Stomach (tissue), 19 donors: ENCODE measurements at places on chromosomes 12 and 14. TPM values are rescaled to one million over a fixed set of nuclear protein-coding genes. Genes with fewer than 3 reads are reported as not detected.

TDRD9 gene
- not detected for total RNA-seq

GRCh38 chr14:42013559-42013958 lies 406.9 kb downstream of the LRFN5 start:
- H3K27me3 ChIP-seq = no peaks in the 10 kb centered on the region
- H3K27ac ChIP-seq = no peak overlapping the region
- no peaks in the 10 kb centered on the region for H3K4me1 ChIP-seq
- DNase-seq = no peak

- H3K36me3 ChIP-seq = no peaks in the 10 kb centered on the region
- H3K27ac ChIP-seq = no peak overlapping the region
- H3K4me3 ChIP-seq = no peak overlapping the region
- DNase-seq = no peak
- peaks cover 17% of the 10 kb centered on the region for H3K4me1 ChIP-seq
Observed at GRCh38 chr12:106120519-106121105, 18.1 kb downstream of the NUAK1 start.

DNA sequence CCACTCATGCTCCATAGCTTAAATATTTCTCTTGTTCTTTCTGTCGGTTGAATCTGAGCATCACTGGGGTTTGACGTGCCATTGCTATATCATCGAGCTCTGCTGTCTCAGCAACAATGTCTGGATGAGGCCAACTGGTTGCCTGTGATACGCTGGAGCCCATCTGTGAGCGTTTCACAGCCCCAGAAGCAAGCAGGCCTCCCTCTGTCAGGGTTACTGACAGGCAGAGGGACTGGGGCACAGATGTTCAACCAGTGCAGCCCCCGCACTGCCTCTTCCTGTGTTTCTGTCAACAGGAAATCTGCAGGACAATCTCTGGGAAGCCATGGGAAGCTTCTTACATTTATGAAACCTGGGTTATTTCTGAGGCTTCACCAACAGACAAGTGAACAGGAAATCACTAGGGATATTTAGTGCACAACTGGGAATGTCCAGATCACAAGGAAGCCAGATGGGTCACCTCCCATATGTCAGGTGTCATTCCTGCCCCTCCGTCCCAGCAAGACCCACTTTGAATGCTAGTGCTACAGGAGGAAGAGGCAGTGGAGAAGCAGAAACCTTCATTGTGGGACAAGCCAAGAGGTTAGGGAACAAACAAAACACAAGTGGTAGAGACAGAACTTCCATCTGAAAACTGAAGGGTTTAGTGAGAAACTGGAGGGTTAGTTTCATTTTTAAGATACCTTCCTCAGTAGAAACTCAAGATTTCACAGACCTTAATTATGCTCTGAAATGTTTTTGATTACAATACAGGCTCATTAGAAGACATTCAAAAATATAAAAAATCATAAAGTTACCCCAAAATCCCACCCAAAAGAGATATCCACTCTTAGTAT lies 24.1 kb downstream of the DMAC2L start:
- no peak for DNase-seq
- H3K4me1 ChIP-seq = no peaks in the 10 kb centered on the region
- H3K27ac ChIP-seq = peak overlapping the region; percentile 20
- no peaks in the 10 kb centered on the region for H3K36me3 ChIP-seq

KCNC2 gene
- not detected for total RNA-seq

DNA sequence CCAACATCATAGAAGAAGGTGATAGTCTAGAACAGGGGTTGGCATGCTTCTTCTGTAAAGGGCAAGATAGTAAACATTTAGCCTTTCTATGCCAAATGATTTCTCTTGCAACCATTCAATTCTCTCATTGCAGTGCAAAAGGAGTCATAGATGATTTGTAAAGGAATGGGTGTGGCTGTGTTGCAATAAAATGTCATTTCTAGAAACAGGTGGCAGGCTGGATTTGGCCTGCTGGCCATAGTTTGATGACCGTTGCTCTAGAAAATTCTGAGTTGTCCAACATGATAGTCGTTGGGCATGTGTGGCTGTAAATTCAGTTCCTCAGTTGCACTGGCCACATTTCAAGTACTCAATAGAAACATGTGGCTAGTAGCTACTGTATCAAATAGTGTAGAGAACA lies 21.7 kb downstream of the SMCO2 start:
- no peaks in the 10 kb centered on the region for H3K36me3 ChIP-seq
- H3K27me3 ChIP-seq = no peaks in the 10 kb centered on the region
- H3K27ac ChIP-seq = no peak overlapping the region
- no peak overlapping the region for H3K4me3 ChIP-seq
- H3K4me1 ChIP-seq = no peaks in the 10 kb centered on the region

GRCh38 chr12:69061574-69061973 lies 128.6 kb upstream of the CPM start:
- H3K36me3 ChIP-seq = no peaks in the 10 kb centered on the region
- H3K4me3 ChIP-seq = no peak overlapping the region
- no peaks in the 10 kb centered on the region for H3K4me1 ChIP-seq
- no peak for DNase-seq
- H3K27me3 ChIP-seq = no peaks in the 10 kb centered on the region

DNA sequence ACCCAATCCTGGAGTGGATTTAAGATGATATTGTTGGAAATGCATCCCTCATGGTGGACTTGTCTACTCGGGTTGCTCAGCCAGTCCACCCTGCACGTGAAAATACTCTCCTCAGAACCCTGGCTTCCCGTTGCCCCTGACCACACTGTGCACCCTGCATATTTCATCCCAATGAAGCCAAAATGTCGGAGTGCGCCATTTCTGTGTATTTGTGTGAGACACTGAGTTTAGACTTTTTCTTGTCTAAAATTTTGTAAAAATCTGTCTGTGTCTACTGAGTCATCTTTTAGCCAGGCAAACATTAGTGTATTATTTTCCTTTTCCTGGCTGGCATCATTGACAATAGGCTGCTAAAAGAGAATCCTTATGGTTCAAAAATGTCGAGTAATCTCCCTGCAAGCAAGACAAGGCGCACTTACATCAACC lies 485 bp upstream of the PNMA1 start:
- peak overlapping the region; percentile 95 for H3K27ac ChIP-seq
- peaks cover 35% of the 10 kb centered on the region for H3K36me3 ChIP-seq
- H3K4me3 ChIP-seq = peak overlapping the region; percentile 80
- no peak for DNase-seq
- H3K27me3 ChIP-seq = no peaks in the 10 kb centered on the region
- H3K4me1 ChIP-seq = peaks cover 42% of the 10 kb centered on the region

C12orf54 gene
- not detected for total RNA-seq

DNA sequence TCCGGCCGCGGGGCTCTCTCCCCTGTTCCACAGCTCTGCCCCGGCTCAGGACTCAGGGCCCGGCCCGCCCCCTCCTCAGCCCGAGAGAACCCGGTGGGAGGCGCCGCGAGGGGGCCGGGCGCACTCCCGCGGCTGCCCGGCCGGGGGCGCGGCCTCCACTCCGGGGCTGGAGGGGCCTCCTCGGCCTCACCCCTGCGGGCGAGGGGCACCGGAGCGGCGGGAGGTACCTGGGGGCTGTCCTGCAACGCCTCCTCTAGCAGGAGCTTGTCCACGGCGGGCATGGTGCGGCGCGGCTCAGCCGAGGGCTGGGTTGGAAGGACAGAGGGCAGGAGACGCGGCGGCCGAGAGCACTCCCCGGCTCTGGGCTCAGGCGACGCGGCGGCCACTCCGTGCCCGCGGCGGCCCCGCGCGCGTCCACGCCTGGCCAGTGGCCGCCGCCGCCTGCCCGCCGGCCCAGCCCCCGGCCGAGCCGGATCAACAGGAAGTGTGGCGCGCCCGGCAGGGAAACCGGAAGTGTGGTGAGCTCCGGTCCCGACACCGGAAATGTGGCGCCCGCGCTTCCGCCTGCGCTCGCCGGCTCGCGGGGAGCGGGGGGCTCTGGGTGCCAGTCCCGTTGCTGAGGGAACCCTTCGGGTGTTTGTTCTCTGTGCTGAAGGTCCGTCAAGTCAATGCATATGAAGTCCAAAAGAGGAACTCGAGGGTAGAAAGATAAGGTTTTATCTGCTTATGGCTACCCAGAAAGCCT lies at the start of gene APPL2:
Gene APPL2 (minus strand): TSS at position 443 of the 745 bp plus-strand sequence. CDS start 162 bp downstream, at position 281.
- peak within 1 kb of the TSS; percentile 98 for H3K27ac ChIP-seq
- H3K4me3 ChIP-seq = peak within 1 kb of the TSS; percentile 95
- H3K36me3 ChIP-seq = peaks cover 5% of the 10 kb centered on the region
- DNase-seq = peak; percentile 91

NPAS3 gene
- total RNA-seq = 3.5 TPM

ISM2 gene
- total RNA-seq = not detected

GRCh38 chr12:7113389-7113871 lies 4.4 kb upstream of the C1RL start:
- no peaks in the 10 kb centered on the region for H3K27me3 ChIP-seq
- H3K4me1 ChIP-seq = peaks cover 9% of the 10 kb centered on the region
- H3K27ac ChIP-seq = peak overlapping the region; percentile 3
- DNase-seq = peak; percentile 72
- peaks cover 36% of the 10 kb centered on the region for H3K36me3 ChIP-seq

DNA sequence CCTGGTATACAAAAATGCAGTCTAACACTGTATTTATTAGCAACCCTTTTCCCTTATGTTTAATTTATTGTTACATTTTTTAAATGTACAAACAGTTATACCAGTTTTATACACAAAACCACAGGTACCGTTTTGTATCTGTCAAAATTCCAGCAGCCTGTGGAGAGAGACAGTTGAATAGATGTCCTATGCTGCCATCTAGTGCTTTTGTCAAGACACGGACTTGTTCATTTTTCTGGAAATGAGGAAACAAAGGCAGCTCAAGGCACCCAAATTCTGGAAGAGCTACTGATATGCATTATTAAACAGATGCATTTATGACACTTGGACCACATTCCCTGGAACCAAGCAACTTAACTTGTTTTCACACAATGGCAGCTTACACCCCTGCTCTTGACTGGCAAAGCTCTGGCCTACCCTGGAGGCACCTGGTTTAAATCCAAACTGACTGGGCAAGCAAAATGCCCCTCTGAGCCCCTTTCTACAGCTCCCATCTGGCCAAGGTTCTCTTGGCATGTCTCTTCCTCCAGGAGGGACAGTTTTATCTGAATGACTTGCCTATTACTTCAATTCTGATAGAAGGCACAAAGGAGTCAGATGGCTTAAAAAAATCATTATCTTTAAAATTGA lies 286.9 kb upstream of the PRKD1 start:
- H3K27ac ChIP-seq = no peak overlapping the region
- no peaks in the 10 kb centered on the region for H3K36me3 ChIP-seq
- H3K4me3 ChIP-seq = no peak overlapping the region
- DNase-seq = peak; percentile 85
- H3K4me1 ChIP-seq = peaks cover 9% of the 10 kb centered on the region
